ENCODE measurements at places on chromosomes 3 and 15.

DNA sequence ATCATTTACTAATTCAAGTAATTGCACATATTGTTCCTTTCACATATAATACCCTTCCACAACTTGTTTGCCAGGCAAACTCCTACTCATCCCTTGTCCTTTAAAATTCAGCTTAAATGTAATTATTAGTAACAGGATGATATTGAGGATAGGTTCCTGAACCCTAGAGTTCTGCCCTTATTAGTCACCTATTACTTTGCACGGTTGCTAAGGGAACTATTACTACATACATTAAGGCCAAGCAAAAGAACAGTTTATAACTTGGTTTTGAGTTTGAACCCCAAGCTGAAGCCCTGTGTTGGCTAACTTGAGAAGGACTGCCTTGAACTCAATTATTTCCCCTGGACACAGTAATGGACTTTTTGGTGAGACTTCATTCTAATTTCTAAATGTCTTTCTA is 529.7 kb downstream of the IGSF11 start:
- no peak for DNase-seq

- DNase-seq, result no peak
Measured at GRCh38 chr15:60223176-60223575, 174.6 kb downstream of the ANXA2 start.

DNA sequence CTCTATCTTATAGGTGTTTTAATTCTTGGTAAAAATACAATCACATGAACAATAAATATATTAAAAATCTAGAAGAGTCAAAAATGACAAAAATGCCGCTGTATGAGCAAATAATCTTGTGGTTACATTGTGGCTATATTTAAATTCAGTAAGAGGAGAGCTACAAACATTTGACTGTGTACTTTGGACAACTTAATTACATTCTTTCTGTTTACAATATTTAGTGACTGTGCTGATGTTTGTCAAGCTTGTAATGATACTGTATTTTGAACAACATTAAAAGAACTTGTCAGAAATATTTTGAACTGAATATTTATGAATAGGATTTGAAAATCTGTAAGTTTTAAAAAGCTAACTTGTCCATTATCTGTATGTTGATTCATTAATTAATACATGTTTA is 598.3 kb downstream of the SI start:
- no peak for DNase-seq

- no peak for DNase-seq
Measured at GRCh38 chr3:193938613-193939012, 197.3 kb upstream of the HES1 start.

- no peak for DNase-seq
Measured at GRCh38 chr3:14514323-14514720, 25.8 kb downstream of the GRIP2 start.
